Fibroblast of skin of abdomen (primary cell): ENCODE measurements at places on chromosomes 5 and 9.
A peak's percentile ranks its signal among the peaks of the same experiment; 100 is the strongest.

- no peak for DNase-seq
These were observed 24.9 kb downstream of the RGMB start for GRCh38 chr5:98798371-98798770.

GRCh38 chr5:136538534-136538933 lies 173.2 kb upstream of the TRPC7 start:
- no peak for DNase-seq

DNA sequence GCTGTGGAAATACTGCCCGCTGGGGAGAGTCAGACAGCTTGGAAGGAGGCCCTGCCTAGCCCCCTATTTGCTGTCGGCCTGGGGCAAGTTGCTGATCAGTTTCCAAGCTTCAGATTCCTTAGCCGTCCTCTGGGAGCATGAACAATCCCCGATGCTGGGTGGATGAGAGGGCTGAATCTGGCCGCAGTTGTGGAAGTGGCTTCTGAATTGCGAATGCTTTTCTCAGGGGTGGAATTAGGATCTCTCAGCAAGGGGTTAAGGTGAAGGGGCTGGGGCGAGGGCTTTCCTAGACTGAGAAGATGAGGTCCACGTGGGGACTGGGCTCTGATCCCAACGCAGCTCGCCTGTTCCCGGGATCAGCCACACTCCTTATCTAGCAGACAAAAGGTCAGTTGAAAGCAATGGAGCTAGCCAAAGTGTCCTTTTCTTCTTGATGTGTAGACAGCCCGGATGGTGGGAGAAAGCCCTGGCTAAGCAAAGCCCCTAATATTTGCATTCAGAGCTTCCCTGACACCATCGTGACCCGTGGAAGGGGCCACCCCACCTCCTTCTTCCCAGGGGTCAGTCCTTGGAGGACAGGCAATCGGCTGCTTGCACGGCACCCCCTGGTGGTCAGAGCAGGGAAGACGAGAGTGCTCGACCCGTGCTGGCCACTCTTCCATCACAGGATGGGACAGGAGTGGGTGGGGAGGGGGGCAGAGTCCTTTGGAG lies 54.9 kb downstream of the COL15A1 start:
- DNase-seq = peak; percentile 76

DNA sequence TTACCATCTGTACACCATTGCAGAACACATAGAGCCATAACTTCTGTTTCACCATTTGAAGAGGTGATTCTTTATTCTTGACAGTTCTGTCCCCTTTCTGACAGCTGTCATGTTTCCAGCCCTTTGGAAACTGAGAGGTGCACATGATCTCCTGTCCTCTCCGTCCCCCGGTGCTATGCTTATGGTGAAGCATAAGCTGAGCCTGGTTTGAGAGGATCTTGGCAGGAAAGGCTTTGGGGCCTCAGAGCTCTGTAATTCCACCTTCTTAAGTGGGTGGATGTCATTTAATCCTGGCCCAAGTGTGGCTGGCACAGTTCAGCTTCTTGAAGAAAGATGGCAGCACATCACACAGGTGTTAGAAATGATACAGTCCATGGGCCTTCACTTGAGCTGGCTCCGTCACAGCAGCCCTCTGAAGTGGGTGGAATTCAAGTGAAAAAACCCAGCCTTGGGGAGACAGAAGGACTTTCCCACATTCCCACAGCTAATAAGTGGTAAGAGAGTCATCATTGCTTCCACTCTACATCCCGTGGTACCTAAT lies 30.7 kb upstream of the GRPEL2 start:
- no peak for DNase-seq

DNA sequence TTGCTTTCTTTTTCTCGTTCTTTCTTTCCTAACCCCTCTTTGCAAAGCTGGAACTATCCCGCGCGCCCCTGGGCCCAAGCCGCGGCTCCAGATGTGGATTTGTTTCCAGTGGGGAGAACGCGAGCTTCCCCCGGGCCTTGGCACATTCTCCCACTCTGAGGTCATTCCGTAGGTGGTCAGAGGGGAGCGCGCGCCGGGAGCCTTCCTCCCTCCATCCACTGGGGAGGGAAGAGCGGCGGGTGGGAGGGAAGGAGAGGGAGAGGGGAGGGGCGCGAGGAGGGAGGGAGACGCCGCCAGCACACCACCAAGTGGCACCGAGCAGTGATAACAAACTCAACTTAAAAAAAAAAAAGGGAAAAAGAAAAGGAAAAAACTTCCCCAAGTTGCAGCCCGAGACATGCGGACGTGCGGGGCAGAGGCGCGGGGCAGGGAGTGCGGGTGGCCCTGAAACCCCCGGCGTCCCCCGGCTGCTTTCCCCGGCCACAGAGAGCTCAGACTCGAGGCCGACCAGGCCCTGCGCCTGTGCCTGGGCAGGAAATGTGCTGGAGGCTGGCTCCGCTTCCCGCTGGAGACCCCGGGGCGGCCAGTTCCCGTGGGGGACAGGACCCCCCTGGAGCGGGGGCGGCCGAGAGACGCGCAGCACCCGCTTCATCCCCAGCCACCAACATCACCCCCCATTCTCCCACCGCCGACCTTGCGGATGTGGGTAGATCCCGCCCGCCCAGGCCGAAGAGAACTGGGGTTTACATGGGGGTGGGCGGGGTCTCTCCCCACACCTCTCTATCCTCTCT lies 3.1 kb downstream of the IER5L start:
- peak; percentile 96 for DNase-seq

DNA sequence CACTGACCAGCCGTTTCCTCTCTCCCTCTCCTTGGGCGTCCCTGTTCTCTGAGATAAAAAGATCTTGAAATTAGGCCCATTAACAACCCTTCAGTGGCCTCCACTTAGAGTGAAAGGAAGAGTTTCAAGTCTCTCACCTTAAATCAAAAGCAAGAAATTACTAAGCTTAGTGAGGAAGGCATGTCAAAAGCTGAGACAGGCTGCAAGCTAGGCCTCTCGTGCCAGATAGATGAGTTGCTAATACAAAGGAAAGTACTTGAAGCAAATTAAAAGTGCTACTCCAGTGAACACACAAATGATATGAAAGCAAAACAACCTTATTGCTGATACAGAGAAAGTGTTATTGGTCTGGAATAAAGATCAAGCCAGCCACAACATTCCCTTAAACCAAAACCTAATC lies 331.3 kb upstream of the SEMA6A start:
- no peak for DNase-seq

DNA sequence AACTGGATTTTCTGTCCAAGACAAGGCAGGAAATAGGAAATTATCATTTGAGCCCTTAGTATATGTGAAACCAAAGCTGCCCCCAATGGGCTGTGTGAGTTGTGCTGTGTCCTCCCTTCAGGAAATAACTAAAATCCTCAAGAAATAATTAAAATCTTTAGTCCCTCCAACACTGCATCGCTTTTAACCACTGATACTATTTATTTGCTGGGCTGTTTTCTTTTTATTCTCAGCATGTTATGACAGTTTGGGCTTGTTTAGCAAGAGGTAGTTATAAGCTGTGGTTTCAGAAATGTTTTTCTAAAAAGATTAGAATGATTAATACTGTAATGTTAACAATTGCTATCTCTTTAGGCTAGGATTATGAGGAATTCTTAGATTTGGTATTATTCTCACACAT lies 187.0 kb upstream of the KCNN2 start:
- no peak for DNase-seq

DNA sequence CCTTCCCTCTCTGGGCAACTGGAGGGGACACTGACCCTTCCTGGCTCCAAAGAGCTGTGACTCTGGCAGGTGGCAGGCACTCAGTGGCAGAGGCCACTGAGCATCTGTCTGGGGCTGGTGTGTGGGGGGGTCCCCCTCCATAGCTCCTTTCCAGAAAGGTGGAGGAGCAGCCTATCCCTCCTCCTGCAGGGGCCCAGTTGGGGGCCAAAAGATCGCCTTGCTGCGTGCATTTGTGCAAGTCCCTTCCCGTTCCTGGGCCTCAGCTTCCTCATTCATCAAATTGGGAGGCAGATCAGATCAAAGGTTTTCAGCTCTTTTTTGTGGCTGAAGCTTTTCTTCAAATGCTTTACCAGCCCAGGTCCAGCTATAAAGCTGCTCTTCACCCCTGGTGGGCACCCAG lies 77.7 kb downstream of the NTNG2 start:
- DNase-seq = no peak

DNA sequence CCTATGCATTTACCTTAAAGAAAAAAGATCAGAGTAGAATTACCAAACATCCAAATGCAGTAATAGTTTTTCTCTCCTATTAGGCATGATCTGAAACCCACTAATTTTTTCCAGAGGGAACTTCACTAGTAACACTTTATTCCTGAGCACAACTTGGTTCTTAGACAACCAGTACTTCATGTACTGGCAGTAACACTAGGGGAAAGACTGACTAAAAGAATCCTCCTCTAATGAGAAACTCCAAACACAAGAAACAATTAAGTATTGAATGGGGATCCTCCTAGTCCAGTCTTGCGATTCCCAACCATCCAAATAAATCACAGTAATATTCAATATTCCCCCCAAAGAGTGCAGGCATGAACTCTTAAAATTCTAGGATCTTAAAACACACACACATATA lies 48.9 kb downstream of the ZNF608 start:
- peak; percentile 22 for DNase-seq

- DNase-seq = no peak
These were observed 63.3 kb downstream of the TMEM38B start for GRCh38 chr9:105757496-105758251.

DNA sequence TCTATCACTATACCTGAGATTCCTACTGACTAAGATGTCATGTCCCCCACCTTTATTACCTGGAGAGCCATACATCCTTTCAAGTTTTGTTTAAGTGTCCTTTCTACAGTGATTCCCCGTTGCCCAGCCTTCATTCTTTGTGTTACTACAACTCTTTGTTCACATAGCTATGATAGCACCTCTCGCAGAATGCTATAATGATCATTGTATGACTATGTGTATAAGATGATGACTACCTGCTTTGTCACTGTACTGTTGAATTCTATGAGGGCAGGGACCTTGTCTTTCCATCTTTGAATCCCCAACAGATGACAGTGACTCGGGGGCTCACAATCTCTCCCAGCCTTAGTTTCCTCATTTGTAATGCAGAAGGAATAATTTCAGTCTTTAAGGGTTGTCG lies 361.2 kb downstream of the NPR3 start:
- no peak for DNase-seq

DNA sequence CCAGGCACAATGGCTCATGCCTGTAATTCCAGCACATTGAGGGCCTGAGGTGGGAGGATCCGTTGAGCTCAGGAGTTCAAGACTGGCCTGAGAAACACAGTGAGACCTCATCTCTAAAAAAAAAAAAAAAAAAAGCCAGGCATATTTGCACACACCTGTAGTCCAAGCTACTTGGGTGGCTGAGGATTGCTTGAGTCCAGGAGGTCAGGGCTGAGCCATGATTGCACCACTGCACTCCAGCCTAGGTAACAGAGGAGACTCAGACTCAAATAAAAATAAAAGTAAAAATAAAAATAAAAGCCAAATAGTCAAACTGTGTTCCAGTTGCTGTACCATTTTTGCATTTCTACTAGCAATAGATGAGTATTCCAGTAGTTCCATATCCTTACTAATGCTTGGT lies 616.0 kb downstream of the KIF4B start:
- no peak for DNase-seq

GRCh38 chr5:73968729-73969128 lies 342.7 kb downstream of the ARHGEF28 start:
- peak; percentile 60 for DNase-seq

GRCh38 chr9:97064176-97064575 lies 25.2 kb upstream of the CTSV start:
- no peak for DNase-seq

DNA sequence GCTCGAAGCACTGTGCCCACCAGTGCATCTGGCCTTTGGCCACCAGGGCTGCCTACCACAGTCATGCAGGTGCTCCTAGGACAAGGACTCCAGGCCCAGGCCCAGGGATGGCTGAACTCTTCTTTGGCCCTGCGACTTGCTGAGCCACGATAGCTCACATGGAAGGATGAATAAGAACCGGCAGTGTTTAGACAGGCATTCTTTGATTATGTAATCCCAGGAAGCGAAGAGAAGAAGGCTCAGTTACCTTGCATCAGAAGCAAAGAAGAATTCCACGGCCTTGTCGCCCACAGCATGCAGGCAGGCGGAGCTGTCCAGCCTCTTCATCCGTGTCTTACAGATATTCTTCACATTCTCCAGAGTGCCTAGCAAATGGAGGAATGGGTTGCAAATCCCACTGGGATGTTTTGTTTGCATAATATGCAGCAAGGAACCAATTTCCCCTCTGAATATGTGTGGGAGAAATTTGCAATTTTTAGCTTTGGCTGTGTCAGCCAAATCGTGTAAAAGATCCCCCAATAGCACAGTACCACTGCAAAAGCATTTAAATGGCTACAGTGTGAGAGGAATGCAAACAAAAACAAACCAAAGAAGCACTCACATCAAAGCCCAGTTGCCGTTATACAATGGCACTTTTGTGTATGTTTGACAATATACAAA lies 29.1 kb downstream of the GFPT2 start:
- DNase-seq = no peak

DNA sequence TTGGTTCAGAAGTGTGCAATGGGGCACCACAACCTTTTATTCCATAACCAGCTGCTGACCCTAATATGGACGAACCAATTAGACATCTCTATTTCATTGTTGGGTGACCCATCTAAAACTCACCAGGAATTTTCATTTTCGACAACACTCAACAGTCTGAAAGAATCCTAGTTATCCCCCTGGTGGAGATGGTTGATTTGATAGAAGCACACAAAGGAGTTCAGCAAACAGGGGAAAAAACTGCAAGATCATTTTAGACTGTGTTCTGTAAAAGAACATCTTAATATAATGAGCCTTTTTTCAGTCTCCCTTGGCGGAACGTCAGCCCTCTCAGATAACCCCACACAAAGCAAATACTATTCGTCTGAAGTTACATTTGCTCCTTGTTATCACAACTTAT lies 367.4 kb downstream of the KIAA0825 start:
- DNase-seq = no peak

DNA sequence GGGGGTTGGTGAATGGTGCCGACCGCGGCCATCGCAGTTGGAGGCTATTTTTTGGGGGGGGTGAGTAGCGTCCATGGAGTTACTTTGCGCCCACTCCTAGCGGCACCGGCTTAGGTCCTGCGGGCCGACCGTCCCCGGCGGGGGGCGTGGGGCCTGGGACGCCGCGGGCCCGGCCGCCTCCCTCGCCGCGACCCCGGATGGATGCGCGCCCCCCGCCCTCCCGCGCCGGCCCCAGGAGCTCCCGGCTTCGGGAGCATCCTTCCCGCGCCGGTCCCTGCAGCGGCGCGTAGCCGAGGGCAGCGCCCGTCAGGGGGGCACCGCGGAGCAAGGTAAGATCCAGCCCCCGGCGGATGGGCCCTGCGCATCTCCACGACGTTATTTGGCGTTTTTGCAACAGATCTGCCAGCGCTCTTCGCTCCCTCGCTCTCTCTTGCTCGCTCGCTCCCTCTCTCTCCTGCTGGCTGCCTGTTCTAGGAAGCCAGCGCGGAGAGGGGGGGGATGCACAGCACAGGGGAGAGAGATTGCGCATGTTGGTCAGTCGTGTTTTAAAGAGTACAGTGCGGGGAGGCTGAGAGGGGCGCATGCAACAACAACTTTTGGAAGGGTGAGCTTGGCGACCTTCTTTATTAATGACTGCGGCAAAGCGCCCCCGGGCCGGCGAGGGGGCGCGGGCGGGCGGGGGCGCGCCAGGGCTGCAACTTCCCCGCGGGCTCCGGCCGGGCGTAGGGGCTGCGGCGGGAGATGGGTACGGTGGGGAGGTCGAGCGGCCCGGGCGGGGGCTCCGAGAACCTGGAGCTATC lies 413 bp downstream of the JADE2 start:
- peak; percentile 82 for DNase-seq
